Stimulated activated CD8-positive, alpha-beta memory T cell treated with anti-CD3 and anti-CD28 coated beads, Interleukin-7, amount 100 ng/mL, for 4 hours (primary cell): ENCODE measurements at places on chromosomes 5 and 9.

GRCh38 chr5:50745221-50745910 lies 78.9 kb downstream of the PARP8 start:
- no peak for DNase-seq

GRCh38 chr5:171924493-171925122 lies 81.8 kb downstream of the FBXW11 start:
- no peak for DNase-seq

DNA sequence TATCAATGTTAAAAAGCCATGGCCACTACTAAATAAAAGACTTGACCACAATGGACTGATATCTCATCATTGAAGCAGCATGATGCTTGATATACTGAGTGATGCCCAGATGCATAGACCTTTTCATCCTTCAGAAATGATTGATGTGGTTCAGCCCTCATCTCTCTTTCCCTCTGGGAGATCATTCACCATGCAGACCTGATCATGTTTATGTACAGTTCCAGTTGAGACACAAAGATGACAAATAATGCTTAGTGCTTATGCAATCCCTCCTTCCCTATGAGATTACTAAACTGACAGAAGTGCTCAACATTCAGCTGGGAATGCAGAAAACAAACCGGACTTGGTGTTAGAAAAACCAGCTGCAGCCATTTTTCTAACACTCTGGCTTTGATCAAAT lies 91.9 kb upstream of the TLR4 start:
- no peak for DNase-seq

GRCh38 chr5:135721548-135722090 lies 112.8 kb upstream of the SLC25A48 start:
- no peak for DNase-seq

GRCh38 chr5:159451197-159452052 lies 121.1 kb upstream of the IL12B start:
- DNase-seq: no peak

DNA sequence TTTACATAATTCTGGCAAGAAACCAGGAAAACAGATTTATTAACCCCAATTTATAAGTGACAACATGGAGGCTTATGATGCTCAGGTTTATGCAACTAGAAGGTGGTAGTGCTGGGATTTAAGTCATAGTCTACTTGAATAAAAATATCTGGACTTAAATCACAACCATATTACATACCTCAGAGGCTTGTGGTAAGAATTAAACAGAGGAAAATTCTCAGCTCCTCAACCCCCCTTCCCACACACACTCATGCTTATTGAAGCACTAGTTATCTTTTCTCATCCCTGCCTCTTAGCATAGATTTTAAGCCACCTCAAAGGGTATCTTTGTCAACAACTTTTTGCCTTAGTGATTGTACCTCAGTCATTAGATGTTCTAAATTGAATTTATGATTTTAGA lies 731.0 kb downstream of the PRELID2 start:
- no peak for DNase-seq

- DNase-seq: peak; percentile 35
These were observed 190.0 kb downstream of the FANCC start for GRCh38 chr9:95127249-95128176.

GRCh38 chr5:58703925-58704555 lies 121.2 kb downstream of the RAB3C start:
- DNase-seq: no peak
